Adrenal gland (tissue), 19 donors: ENCODE measurements at places on chromosomes 7 and 10. TPM values are rescaled to one million over a fixed set of nuclear protein-coding genes. Genes with fewer than 3 reads are reported as not detected.

GRCh38 chr10:102009801-102010425 is 46.1 kb downstream of the ARMH3 start:
- DNase-seq, result peak; percentile 65

DNA sequence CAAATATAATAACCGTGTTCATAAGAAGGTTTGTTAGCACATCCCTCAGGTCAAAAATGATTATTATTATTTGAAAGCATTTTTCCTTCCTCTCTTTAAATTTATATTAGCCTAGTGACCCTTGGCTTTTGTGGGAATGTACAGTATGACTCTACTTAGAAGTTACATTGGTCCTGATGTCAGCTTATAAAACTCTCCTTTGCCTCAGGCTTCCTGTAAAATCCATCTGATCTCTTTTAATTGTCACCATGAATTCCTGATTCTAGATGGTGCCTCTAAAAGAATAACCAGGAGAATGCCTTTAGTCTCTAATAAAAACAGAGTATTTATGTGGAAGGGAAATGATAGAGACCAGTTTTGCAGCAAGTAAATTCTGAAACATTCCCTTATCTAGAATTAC is 1134.4 kb downstream of the XPNPEP1 start:
- DNase-seq, result no peak

PNPLA8 gene
- 46.9 TPM for total RNA-seq

C10orf90 gene
- total RNA-seq, result not detected

GRCh38 chr7:15087771-15088170 is 185.2 kb upstream of the DGKB start:
- DNase-seq, result no peak

ITGB8 gene
- 4.0 TPM for total RNA-seq

ERV3-1 gene
- total RNA-seq, result 134 TPM

DNA sequence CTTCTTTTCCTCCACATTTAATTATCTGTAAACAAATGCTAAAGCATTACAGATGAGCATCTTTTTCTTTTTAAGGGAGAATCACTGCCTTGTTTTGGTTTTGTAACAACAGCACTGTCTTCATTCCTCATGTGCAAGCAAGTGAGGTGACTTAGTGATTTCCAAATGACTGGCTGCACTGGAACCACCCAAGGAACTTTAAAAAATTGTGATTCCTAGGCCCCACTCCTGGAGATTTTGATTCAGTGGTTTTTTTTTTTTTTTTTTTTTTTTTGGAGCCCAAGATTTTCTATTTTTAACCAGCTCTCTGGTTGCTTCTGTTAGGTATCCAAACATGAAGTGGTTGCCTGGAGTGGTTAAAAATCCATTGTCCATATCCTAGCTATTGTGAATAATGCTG is 176.2 kb downstream of the LRMDA start:
- no peak for DNase-seq
